ENCODE measurements at places on chromosomes 1 and 21.

DNA sequence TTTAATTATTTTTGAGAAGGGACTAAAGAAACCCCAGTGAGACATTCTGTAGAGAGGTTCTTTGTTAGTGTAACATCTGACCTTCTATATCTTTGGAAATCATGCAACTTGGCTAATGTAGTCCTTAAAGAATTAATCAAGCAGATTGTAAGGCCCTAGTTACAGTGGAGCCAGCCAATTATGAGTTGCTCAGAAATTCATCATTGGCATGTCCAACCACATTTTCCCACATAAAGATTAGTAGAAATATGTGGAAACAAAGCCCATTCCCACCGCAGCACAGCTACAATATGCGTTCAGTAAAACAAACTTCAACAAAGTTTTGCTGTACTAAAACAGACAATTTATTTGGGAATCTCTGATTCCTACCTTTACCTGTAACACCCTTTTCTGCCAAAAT is 27.8 kb downstream of the WNT2B start:
- DNase-seq, result no peak

GRCh38 chr1:205449750-205450443 is 5.9 kb downstream of the BLACAT1 start:
- peak; percentile 76 for DNase-seq

DNA sequence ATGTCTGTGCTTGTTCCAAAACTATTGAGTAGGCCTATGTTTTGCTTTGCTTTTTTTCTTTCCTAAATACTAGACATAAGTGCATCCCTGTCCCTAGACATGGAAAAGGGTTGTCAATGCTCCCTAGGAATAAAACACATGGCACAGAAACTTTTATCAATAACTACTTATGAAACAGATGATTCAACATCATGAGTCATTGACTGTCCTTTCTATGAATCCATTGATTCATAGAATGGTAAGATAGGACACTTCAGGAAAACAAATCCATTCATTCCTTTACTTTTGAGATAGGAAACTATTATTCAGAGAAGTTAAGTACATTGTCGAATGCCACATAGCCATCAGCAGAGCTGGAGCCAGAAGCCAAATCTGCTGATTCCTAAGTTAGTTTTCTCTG is 147.5 kb downstream of the TSEN15 start:
- DNase-seq, result peak; percentile 75

- no peak for DNase-seq
Measured at GRCh38 chr1:4084048-4084431, 184.0 kb upstream of the C1orf174 start.

GRCh38 chr1:168763031-168763430 is 34.0 kb upstream of the DPT start:
- DNase-seq, result no peak

GRCh38 chr1:220336391-220337031 is 64.3 kb upstream of the RAB3GAP2 start:
- no peak for DNase-seq

GRCh38 chr1:9413877-9414213 is 121.2 kb downstream of the SPSB1 start:
- no peak for DNase-seq

- no peak for DNase-seq
Measured at GRCh38 chr1:14987829-14988603, 165.5 kb upstream of the TMEM51 start.

- no peak for DNase-seq
Measured at GRCh38 chr1:171898941-171899340, 57.6 kb downstream of the DNM3 start.

- DNase-seq, result peak; percentile 40
Measured at GRCh38 chr1:107277022-107277421, 136.2 kb downstream of the NTNG1 start.

DNA sequence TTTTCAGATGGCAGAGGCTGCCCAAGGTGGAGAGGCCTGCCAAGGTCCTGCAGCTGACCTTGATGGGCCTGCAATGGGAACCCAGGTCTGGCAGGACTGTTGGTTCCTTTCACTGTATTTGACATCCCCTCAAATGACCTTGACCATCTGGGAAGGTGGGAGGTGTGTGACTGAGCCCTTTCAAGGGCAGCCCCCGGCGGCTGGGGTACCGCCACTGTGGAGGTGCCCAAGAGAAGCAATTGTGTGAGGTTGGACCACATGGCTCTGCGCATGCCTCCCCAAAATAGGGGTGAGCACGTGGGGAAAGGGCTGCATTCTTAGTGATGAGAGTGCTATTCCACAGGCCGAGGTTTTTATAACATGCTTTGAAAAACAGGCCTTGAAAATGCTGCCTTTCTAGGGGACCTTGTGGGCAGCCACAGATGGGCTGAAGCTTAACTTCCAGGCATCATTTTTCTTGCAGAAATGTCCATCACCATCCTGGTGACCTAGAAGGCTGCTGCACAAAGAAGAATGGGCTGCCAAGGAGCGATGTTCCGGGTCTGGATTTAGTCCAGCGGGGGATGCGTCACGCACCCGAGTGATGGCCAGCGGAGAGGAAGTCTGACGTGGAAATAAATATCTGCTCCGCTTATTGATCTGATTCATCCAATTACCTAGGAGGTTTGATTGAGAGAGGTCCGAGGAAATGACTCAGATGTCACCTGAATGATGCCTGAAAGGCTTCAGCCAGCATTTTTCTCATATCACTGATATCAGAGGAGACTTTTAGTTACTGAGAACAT is 16.5 kb upstream of the UTS2 start:
- DNase-seq, result no peak

- no peak for DNase-seq
Measured at GRCh38 chr1:27383039-27383605, at the start of gene CD164L2. TSS of gene CD164L2 (minus strand) at chr1:27383333. CDS start at chr1:27383239, 94 bp downstream.

DNA sequence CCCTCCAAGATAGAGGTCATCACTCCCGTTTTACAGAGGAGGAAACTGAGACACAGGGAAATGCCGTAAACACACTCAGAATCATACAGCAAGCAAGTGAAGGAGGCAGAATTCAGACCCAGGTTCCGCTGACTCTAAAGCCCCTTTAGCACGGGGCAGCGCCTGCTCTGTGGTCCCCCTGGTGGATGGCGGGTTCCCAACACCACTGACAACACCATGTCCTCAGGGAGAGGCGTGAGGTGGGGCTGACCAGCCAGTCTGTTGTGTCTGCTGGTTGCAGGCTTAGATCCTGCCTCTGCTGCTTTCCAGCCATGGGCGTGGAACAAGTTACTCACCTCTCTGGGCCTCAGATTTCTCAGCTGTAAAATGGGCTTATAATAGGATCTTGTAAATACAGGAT is 617.3 kb downstream of the MATN1 start:
- peak; percentile 40 for DNase-seq

GRCh38 chr1:176691251-176692228 is 228.6 kb downstream of the PAPPA2 start:
- DNase-seq, result peak; percentile 67

- no peak for DNase-seq
Measured at GRCh38 chr1:37069406-37069805, 35.1 kb upstream of the GRIK3 start.

DNA sequence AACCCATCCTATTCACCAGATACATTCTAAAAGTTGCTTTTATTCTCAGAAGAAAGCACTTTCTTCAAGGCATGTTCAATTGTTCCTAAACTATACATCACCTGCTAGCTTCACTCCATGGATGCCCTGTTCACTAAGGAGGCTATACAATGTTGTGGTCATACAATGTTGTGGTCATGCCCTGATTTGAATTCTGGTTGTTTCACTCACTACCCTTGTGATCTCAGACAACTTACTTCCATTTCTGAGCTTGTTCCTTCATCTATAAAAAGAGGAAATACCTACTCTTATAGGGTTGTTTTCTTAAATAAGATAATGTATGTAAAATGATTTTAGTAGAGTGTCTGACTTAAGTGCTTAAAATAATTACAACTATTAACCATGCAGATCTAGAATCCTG is 19.7 kb downstream of the EDEM3 start:
- DNase-seq, result no peak

- DNase-seq, result no peak
Measured at GRCh38 chr1:11156963-11157362, 32.2 kb upstream of the ANGPTL7 start.

DNA sequence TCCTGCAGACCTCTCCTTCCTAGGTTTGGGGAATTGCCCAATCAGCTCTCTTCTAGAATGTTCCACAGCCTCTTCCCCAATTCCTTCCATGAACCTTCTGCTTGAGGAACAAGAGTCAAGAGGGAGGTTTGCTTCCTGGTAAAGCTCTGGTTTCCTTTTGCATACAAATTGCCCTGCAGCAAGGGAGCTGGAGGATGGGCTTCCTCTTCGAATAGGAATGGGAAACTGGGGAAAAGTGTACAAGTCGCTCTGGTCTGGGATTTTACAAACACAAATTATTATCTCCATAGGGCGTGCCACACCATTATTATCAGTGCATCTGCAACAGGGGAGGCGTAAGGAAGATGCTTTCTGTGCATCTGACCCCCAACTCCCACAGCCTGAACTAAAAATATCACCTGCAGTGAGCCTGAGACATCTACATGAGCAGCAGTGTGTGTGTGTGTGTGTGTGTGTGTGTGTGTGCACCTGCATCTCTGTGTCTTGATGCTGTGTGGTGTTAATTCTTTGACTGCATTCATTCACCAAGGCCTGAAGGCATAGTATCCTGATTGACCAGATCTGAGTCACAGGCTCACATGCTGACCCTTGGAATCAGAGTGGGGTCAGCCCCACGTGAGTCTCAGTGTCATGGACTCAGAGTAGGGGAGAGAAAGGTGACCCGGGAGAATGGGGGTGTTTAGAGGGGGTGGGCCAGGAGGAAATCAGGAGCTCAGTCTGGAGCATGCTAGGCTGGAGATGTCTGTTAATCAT is 272.9 kb downstream of the KAZN start:
- no peak for DNase-seq

GRCh38 chr1:26188477-26188876 is 1.9 kb upstream of the CATSPER4 start:
- no peak for DNase-seq

Data from ELR (cell line).